ENCODE measurements at places on chromosomes 5 and 9.

- no peak for DNase-seq
Measured at GRCh38 chr9:77999231-77999631, 32.4 kb downstream of the GNAQ start.

GRCh38 chr5:163532171-163533084 lies 27.0 kb downstream of the MAT2B start:
- no peak for DNase-seq

DNA sequence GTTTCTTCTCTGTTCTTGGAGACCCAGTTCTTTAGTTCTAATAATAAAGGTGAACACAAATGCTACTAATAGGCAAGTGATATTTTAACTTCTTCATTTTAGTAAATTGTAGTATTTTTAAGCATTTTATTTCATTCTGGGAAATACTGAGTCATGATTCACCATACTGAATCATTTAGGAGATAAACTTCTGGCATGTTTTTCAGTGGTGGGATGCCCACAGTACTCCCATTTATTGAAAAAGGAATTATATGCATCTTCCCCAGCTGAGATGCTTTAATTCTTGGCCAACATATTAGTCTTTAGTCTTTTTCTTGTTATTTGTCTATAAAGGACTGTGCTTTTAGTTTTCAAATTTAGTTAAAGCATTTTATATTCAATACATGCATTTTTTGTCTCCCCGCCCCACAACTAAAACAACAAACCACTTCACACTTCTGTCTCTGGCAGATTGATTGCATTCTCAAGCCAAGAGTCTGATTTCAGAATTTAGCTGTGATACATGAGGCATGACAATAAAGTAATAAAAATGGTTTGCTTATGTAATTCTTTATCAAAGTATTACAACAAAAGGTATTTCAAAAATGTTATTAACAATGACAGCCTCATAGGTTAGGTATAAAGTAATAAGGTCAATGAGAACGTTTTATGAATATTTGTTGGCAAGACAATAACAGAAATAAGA lies 125.2 kb upstream of the CDH18 start:
- DNase-seq: no peak

GRCh38 chr9:128419061-128419925 lies 1.4 kb upstream of the CERCAM start:
- no peak for DNase-seq

DNA sequence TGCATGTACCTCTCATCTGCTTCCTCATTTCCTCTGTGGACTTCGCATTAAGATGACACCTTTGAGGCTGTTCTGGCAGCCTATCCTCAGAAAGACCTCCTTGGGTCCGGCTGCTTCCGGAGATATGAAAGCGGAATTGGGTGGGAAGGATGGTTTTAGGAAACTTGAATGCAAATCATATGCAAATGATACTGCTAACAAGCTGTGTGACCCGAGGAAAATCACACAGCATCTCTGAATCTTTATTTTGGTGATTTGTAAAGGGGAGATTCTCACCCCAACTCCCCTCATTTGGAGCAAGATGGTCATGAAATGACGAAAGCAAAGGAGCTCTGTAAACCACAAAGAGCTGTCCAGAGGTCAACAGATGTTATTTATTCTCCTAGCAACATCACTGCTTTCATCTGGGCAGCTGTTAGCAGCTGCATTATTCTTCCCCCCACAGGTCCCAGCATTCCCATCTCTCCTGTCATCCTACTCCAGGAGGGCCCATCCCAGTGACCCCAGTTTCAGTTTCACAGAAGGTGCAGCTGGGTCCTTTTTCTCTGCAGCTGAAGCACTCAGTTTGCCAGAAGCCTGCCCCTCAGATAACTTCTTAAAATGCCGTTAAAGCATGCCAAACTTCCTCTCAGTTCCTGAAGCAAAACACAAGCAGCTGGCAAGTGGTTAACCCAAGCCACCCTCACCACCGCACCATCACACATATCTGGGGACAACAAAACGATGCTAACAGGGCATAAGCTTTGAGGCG lies 269.5 kb downstream of the SEC61B start:
- DNase-seq: no peak

- no peak for DNase-seq
Measured at GRCh38 chr9:103377667-103378066, 382.5 kb downstream of the CYLC2 start.

- no peak for DNase-seq
Measured at GRCh38 chr9:97528529-97529230, 27.2 kb downstream of the TMOD1 start.

DNA sequence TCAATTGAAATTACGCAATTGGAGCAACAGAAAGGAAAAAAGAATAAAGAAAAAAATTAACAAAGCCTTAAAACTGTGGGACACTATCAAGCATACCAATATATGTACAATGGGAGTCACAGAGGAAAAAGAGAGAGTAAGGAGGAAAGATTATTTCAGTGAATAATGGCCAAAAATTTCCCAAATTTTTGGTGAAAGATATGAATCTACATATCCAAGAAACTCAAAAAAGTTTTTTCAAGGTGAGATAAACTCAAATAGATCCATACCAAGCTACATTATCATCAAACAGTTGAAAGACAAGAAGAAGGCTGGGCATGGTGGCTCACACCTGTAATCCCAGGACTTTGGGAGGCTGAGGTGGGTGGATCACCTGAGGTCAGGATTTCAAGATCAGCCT lies 8.8 kb upstream of the BRD3 start:
- no peak for DNase-seq

- DNase-seq: no peak
Measured at GRCh38 chr5:148826739-148827070, 294 bp downstream of the ADRB2 start.

DNA sequence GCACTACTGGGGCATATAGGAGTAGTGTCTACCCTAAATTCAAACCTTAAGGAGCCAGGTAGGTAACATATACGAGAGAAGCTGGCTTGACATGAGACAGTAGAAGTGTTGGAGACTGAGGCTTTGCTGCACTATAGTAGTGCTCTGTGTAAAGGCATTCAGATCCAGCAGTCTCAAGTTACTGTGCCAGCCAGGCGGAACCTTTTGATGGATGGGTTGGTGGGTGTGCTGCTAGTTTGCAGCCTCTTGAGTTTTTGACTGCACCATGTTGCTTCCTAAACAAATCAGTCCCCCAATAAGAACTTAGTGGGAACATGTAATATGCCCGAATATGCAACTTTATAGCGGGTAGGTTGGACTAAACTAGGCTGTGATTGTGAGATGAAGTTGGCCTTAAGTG lies 1.5 kb downstream of the CLTA start:
- DNase-seq: no peak

- no peak for DNase-seq
Measured at GRCh38 chr9:82680179-82680935, 382.6 kb downstream of the RASEF start.

DNA sequence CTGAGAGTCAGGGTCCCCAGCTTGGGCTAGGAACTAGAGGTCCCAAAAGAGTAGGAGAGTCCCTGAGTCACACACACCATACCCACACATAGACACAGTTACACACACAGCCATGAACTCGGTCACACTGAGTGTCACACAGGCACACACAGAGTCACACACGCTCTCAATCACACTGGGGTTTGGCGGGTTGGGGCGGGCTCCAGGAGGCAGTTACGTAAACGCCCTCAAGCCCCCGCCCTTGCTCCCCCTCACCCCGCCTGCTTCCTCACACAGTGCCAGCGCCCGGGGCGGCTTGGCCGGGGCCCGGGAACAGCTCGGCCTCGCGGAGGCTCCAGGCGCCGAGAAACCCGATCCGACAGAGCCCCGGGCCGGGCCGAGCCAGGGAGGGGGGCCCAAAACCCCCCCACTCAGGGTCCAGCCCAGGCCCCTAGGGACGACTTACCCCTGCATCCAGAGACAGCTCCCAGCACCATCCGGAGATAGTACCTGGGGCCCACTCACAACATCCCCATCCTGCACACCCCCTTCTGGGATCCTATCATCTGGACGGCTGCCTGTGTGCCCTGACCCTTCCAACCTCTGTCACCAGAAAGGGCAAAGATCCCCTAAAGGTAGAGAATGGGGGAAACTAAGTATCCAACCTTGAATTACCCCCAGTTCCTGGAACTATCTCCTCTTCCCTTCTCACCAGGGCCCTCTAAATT lies 3.5 kb upstream of the CNTFR start:
- peak; percentile 92 for DNase-seq

DNA sequence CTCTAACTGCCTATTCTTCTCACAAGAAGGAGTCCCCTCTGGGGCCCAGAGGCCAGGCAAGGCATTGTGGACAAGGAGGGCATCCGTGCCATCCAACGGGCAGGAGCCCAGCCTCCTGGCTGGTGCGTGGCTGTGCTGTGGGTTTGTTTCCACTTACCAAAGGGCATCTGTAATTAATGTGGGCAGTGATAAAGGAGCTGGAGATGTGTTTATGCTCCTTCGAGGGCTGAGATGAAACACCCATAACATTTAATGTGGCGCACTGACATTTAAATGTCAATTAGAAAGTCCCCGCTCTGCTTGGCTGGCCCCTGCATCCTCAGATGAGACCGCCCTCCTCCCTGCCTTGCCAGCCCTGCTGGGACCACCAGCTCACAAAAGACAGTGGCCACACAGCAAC lies 57.1 kb downstream of the KCNIP1 start:
- no peak for DNase-seq

DNA sequence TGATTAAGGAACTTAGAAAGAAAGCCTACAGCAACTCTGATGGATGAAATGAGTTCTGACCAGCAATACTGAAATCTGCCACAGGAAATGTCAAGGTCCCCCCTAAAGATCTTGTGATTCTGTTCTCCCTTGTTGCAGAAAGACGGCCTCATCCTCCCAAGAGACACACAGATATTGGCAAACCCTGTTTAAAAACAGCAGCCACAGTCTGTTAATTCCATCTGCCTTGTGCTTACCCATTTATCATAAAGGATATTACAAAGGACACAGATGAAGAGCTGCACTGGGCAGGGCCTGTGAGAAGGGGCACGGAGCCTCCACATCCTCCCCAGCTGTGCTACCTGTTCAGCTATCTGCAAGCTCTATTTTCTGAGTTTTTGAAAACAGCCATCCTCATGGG lies 15.2 kb downstream of the RAPGEF1 start:
- DNase-seq: no peak

GRCh38 chr5:82922086-82922734 lies 155.0 kb downstream of the TMEM167A start:
- no peak for DNase-seq

GRCh38 chr5:65749956-65750355 lies 28.0 kb downstream of the NLN start:
- no peak for DNase-seq

- no peak for DNase-seq
Measured at GRCh38 chr5:121257621-121258020, 594.1 kb upstream of the FTMT start.
